ENCODE measurements at places on chromosomes 6 and 20.
A peak's percentile ranks its signal among the peaks of the same experiment; 100 is the strongest.

DNA sequence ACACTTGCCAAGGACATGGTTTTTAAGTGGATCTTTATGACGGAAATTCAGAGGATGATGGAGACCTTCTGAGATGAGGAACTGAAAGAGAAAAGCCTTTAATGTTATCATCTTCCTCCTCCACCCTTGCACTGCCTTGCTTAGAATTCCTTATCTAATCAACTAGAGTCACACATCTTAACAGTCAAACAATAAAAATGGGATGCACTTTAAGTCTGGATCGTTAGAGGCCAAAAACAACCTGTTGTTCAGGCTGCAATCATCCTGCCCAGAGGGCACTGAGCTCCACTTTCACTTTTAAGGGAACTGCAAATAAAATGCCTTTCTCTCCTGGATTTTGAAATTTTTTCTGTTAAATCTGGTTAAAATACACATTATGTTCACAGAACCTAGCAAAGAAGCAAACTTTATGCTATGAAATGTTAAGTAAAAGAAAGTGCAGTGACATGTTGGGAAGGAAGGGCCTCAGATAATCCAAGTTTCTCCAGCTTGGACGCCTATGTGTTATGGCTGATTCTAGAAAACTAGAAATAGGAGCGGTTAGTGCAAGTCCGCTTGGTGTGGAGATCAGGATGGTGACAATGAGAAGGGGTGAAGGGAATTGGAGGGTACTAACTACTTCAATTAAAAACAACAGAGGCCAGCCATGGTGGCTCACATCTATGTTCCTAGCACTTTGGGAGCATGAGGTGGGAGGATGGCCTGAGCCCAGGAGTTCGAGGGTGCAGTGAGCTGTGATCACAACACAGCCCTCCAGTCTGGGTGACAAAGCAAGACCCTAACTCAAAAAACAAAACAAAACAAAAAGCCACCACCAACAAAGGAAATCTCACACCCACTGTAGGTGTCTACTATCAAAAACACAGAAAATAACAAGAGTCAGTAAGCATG, 66.4 kb upstream of the KIF13A start:
- peaks cover 3% of the 10 kb centered on the region for H3K4me1 ChIP-seq
- peaks cover 15% of the 10 kb centered on the region for H3K27me3 ChIP-seq
- no peaks in the 10 kb centered on the region for H3K36me3 ChIP-seq
- no peak overlapping the region for H3K4me3 ChIP-seq

DNA sequence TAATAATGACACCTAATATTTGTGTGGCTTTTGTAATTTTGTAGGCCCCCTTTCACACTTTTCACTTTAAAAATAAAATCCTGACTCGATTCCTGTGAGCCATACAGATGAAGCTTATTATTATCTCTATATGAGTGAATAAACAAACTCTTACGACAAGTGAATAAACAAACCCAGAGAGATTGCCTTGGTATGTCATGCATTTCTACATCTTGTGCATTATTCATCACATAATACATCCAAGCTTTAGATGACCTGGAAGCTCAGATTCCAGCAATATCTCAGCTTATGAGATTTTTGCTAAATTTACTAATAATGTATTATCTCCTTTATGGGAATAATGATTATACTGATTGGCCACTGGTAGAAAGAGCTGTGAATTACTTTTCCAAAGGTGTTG, 248.2 kb downstream of the TBX18 start:
- peaks cover 9% of the 10 kb centered on the region for H3K4me1 ChIP-seq
- H3K27ac ChIP-seq = no peak overlapping the region
- no peak overlapping the region for H3K4me3 ChIP-seq
- no peaks in the 10 kb centered on the region for H3K36me3 ChIP-seq

DNA sequence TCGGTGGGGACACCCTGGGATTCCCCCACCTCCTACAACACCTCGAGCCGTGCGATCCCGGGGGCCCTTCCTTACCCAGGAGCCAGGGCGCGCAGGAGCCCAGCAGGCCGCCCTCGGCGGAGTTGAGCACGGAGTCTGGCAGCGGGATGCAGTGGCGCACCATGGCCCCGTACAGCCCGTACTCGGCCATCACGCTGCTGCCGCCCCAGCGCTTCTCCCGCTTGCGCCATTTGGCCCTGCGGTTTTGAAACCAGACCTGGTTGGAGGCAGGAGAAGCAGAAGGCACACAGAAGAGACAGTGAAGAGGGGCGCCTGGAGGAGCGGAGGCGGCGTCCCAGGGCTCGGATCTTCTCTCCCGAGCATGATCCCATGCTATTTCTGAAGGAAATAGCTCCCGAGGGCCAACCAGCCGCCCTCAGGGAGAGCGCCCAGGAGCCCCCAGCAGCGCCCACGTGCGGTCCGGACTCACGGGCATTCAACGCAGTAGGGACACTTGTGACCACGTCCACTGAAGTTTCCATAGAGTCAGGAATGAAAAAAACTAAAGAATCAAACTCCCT, 4.3 kb downstream of the VSX1 start:
- no peak overlapping the region for H3K4me3 ChIP-seq
- DNase-seq = peak; percentile 41
- peaks cover 87% of the 10 kb centered on the region for H3K27me3 ChIP-seq
- H3K36me3 ChIP-seq = no peaks in the 10 kb centered on the region

DNA sequence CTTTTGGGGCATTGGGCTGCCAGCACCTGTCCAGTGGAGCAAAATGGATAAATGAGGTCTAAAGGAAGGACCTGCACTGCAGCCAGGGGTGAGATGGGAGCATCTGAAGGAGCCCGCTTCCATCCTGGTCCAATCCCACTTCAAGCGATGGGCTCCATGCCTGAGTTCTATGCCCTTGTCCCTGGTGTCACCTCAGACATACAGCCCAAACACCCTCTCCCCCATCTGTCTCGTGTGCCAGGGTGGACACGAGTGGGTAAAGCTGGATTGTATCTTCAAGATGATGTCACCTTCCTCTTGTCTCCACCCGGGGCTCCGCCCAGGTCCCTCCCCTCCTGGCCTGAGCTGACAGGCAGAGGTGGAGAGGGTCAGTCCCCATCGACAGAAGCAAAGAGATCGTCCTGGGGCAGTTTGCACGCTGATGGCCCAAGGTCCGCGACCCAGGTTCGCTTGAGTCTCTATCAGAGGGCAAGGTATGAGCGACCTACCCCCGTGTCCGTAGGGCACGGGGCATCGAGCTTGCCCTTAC, 544 bp downstream of the SMIM29 start:
- peak overlapping the region; percentile 85 for H3K27ac ChIP-seq
- peaks cover 9% of the 10 kb centered on the region for H3K36me3 ChIP-seq
- H3K4me1 ChIP-seq = peaks cover 32% of the 10 kb centered on the region
- H3K27me3 ChIP-seq = peaks cover 4% of the 10 kb centered on the region
- peak; percentile 38 for DNase-seq
- peak overlapping the region; percentile 88 for H3K4me3 ChIP-seq

- H3K36me3 ChIP-seq = no peaks in the 10 kb centered on the region
- H3K27ac ChIP-seq = no peak overlapping the region
- no peak for DNase-seq
Measured at GRCh38 chr6:14178083-14178445, 60.5 kb downstream of the CD83 start.

DNA sequence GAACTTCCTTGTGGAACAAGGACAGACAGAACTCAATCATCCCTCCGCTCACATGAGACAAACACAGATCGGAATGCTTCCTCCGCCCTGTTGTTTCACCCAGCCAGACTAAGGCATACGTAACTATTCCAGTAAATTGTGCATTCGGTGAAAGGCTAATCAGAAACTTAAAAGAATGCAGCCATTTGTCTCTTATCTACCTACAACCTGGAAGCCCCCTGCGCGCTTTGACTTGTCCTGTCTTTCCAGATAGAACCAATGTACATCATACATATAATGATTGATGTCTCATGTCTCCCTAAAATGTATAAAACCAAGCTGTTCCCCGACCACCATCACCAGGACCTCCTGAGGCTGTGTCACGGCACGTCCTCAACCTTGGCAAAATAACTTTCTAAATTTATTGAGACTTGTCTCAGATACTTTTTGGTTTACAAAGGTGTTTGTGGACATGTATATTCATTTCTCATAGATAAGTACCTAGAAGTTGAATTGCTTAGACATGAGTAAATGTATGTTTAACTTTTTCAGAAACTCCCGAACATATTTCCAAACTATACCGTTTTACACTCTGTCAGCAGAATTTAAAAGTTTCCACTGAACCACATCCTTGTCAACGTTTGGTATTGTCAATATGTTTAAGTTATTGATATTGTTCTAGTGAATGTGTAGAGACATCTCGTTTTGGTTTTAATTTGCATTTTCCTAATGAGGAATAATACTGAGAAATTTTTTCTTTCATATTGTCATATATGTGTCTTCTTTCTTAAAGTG, 197.6 kb upstream of the THBS2 start:
- peaks cover 5% of the 10 kb centered on the region for H3K4me1 ChIP-seq
- H3K27me3 ChIP-seq = peaks cover 4% of the 10 kb centered on the region
- H3K36me3 ChIP-seq = no peaks in the 10 kb centered on the region
- DNase-seq = no peak
- no peak overlapping the region for H3K27ac ChIP-seq

DNA sequence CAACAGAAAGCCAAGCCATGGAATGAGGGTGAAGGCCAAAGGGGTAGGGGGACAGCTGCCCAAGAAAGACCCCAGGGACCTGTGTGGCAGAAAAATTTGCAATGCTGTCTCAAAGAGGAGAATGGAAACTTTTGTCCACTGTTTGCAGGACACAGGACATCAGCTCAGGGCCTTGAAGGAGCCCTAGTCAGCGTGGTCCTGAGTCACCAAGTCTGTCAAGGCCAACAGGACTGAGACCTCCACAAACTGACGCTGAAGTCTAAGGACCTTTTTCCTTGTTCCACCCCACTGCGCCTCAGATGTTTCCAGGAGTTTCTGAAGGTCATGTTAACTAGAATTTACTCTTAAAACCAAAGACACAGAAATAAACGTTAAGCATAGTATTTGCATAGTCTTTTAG, 31.8 kb upstream of the AVP start:
- no peak overlapping the region for H3K4me3 ChIP-seq
- no peak overlapping the region for H3K27ac ChIP-seq
- H3K4me1 ChIP-seq = peaks cover 16% of the 10 kb centered on the region
- H3K36me3 ChIP-seq = peaks cover 36% of the 10 kb centered on the region
- no peak for DNase-seq

Data from nephron progenitor cell (in vitro differentiated cells).